ENCODE measurements at places on chromosomes 1 and 21. TPM values are rescaled to one million over a fixed set of nuclear protein-coding genes. Genes with fewer than 3 reads are reported as not detected.

- no peak for DNase-seq
Measured at GRCh38 chr1:109824349-109825115, 60.8 kb upstream of the EPS8L3 start.

DNA sequence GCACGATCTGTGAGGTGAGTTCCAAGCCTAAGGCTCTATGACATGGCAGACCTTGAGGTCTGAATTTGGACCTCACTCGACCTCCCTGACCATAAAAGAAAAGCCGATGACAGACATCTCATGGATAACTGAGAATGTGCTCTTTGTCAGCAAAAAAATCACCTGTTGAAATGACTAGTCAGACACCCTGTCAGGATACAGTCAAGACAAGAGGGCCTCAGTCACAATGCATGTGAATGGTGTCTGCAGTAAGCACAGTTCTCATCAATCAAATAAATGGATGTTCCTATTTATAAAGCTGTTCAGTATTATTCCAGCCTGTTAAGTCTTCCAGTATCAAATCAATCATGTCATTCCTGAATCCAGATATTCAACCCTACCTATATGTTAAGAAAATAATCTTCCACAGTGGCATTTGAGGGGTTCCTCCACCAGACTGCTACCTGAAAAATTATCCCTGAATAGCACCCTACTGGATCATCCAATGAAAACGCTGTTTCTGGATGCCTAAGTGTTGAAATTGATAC lies 28.6 kb upstream of the EXO1 start:
- no peak for DNase-seq

The CACHD1 gene
- total RNA-seq: 6.7 TPM

DNA sequence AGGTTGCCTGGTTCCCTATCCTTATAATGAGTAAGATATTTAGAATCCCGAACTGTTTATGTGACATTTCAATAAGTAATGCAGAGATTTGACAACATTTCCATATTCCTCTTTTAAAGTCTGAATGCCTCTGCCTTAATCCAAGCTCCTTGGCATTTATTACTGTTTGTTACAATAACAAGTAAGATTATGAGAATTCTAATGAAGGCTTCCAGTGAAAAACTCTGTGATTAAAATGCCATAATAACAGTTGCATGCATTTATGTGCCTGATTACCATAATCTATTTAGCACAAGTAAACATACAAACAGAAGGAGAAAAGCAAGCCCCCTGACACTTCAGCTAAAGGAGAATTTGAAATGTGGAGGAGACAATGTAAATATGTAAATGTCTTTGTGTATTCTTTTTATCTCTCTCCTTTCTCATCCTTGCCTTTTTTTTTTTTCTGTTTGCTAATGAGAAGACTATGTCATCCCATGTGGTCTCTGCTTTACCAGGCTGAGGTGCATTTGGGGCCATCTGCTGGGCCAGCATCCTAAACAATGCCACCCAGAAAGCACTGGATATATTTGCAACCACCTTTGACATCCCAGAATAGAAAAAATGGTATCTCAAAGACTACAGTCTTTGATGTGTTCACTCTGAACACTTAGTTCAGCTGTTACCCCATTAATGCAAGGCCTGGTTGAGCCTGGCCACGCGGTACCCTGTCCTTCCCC lies 17.2 kb upstream of the OLIG2 start:
- no peak for DNase-seq

DNA sequence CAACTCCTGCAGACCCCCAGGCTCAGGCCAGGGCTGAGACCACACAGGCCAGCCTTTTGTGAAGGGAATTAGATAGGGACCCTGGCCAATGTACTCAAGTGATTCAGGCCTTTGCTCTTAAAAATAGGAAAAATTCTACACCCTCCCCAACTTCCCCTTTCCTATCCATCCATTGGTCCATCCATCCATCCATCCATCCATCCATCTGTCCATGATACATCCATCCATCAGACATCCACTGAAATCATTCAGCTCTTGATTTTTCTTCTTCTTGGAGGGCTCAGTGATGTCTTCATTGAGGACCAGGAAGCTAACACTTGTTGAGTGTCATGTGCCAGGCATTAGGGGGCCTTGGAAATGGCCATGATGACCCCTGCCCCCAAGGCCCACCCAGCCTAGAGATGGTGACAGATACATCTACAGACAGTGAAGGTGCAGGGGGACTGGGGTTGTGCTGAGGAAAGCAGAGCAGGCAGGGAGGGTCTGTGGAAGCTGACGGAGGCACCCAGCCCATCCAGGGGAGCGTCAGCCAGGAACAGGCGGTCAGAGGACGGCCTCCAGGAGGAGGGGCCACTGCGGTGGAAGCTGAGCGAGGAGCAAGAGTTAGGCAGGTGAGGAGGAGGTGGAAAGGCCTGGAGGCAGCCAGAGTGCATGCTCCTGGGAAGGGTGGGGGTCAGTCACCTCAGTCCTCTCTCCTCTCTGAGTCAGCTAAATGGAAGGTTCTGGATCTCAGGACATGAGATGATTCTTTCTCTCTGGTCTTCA lies 81.9 kb downstream of the EPHB2 start:
- DNase-seq: no peak

- DNase-seq: no peak
Measured at GRCh38 chr1:117605164-117605773, 579 bp upstream of the TENT5C start.

The TRIM67 gene
- total RNA-seq: not detected

DNA sequence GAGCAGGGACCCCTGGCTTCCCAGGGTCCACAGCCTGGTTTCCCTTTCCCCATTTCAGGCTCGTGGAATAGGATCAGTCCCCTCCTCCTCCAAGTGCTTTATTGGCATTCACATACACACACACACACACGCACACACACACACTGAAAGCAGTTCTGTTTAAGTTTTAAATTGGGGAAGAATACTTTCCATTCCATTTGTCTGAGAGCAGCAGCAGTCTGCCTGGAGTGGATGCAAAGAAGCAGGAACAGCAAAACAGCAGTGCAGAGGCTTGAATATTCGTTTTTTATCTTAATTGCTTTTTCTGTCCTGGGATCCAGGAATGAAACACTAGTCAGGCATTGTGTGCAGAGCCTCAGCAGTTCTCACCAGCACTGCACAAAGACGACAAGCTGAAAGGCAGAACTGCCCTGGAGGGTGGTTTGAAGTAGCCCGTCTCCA lies 7.1 kb downstream of the CYB561D1 start:
- DNase-seq: no peak

DNA sequence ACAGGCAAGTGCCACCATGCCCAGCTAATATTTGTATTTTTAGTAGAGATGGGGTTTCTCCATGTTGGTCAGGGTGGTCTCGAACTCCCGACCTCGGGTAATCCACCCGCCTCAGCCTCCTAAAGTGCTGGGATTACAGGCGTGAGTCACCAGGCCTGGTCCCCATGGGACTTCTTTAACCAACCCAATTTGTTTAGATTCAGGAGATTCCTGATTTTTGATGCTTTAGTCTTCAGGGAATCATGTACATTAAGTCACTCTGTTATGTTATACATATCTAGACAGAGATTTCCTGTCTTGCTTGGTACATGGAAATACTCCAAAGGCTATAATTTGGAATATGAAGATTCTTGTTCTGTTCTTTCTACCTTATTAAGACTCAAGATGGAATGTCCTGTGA lies 202.4 kb upstream of the L1TD1 start:
- DNase-seq: no peak
